ENCODE measurements at places on chromosomes 6 and 20.

- no peak for DNase-seq
Observed at GRCh38 chr6:79422666-79423065, 114.6 kb downstream of the LCA5 start.

- DNase-seq, result no peak
Observed at GRCh38 chr6:12890171-12890790, 173.7 kb downstream of the PHACTR1 start.

GRCh38 chr6:13554929-13555333 is 19.5 kb upstream of the SIRT5 start:
- no peak for DNase-seq

DNA sequence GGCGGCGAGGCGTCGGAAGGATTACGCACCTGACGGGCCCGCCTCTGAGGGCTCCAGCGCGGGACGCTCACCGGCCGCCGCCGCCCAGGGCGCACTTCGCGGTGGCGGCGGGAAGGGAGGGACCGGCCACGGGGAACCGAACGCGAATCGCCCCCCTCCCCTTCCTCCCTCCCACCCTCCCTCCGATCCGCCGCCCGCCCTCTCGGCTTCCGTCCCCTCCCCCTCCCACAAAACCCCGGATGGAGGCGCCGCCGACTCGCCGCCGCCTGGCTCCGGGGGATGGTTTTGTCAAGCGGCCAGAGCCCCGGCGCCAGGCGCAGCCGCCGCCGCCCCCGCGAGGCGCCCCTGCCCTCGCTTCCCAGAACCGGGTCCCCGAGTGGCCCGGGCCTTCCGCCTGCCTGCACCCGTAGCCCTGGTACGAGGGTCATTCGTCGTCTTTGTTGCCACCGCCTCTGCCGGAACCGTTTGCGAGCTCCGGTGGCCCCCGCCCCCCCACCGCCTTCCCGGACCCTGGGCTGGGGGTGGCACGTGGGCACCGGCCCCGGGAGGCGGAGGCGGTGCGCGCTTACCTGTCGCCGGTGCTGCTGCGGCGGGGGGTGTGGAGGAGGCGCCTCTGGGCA is 398 bp downstream of the ZBTB2 start:
- DNase-seq, result peak; percentile 69

- DNase-seq, result no peak
Observed at GRCh38 chr20:59184880-59185447, 21.3 kb downstream of the ZNF831 start.

GRCh38 chr6:84019141-84019841 is 14.3 kb upstream of the MRAP2 start:
- DNase-seq, result no peak

- DNase-seq, result no peak
Observed at GRCh38 chr6:2582268-2582667, 168.5 kb downstream of the MYLK4 start.

DNA sequence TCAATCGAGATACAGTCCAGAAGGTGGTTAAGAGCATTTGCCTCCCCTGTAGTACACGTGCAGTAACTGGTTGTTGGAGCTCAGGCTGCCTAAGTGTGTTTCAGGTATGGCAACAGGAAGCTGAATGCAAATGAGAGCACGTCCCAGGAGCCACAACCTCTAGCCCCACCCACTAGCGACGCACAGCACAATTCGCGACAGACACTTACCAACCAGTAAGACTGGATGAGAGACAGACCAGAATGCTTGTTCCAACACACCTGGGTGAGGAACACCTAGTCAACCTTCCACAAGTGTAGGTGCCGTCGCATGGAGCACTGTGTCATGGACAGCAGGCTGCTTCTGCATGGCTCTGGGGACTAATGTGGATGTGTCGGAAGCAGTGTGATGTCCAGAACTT is 7.2 kb upstream of the SERPINB1 start:
- DNase-seq, result no peak

- DNase-seq, result peak; percentile 27
Observed at GRCh38 chr6:169074526-169074925, 179.1 kb downstream of the THBS2 start.

DNA sequence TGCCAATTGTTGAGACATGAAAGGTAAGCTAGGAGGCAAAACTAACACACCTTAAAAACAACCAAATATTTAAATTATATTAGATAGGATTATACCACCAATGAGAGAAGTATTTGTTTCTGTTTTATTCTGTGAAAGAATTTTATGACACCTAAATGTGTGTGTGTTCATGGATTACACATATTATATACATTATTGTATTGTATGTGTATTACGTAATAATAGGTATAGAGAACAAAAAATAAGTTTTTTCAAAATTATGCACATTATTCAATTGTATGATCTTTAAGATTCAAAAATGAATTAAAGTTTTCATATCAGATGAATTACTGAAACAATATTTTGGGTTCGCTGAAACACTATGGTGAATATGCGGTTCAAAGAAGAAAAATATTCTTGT is 84.3 kb upstream of the FABP7 start:
- no peak for DNase-seq

- peak; percentile 2 for DNase-seq
Observed at GRCh38 chr6:39365281-39366074, 43.0 kb upstream of the KCNK16 start.

- DNase-seq, result no peak
Observed at GRCh38 chr20:43306837-43307236, 117.1 kb upstream of the PTPRT start.

DNA sequence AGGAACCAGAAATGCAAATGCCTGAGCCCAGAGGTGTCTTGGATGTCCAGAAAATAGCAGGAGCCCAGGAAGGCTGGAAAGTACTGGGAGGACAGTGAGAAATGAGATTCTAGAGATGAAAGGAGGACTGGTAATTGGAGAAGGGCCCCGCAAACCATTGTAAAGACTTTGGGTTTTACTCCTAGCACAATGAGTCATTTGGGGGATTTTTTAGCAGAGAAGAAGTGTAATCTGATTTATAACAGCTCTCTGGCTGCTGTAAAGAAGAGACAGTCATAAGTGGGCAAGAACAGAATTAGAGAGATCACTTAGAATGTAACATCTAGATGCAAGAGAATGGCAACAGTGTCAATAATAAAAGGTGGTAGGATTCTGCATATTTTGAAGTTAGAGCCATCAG is 40.2 kb downstream of the SLC35F1 start:
- DNase-seq, result no peak

- no peak for DNase-seq
Observed at GRCh38 chr6:43923376-43924221, 153.6 kb downstream of the VEGFA start.

DNA sequence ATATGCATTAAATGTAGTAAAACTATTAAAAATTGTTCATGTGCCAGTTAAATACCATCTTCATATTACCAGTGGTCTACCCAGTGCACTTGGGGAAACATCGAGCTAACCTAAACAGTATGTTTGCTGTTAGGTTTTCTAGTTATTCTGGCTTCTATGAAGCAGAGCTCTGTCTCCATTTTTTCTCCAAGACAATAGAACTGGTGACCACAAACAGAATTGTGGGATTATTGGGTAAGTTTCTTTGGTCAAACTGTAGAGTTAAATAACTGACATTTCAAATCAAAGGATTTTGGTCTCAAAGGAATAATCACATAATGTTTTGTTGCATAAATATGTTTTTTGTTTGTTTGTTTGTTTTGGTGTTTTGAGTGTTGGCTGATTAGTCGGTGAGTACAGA is 40.5 kb upstream of the EDN3 start:
- no peak for DNase-seq

DNA sequence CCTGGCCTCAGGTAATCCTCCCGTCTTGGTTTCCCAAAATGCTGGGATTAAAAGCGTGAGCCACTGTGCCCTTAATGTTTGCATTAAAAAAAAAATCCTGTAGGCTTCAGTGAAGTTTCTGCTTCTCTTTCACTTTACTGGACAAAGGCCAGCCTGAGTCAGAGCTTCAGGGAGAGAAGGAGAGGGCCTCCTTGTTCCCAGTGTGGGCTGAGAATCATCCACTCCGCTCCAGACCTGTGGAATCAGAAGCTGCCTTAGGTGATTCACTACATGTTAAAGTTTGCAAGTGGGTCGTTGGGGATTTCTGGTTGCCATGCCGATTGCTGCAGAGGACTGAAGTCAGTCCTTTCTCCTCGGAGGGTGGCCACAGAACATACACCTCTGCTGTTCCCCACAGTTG is 113.3 kb upstream of the EEF1E1 start:
- DNase-seq, result no peak

GRCh38 chr20:45873409-45874103 is 7.5 kb upstream of the ZSWIM1 start:
- DNase-seq, result peak; percentile 35

GRCh38 chr6:7758456-7758855 is 32.6 kb downstream of the BMP6 start:
- peak; percentile 69 for DNase-seq

DNA sequence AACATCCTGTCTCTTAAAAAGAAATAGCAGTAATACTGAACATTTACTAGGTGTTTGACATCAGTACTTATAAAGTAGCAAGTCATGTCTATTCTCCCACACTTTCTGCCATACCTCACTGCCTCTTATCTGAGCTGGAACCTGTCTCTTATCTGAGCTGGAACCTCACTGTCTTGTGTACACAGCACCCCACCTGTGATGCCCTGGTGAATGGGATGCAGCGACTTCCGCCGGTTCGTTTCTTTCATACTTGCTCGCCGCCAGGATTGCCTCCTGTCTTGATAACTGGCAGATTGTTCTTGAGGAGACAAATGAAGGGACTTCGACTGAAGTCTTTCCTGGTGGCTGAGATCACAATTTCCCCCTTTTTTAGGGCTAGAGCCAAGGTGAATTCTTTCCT is 2.9 kb downstream of the DSN1 start:
- no peak for DNase-seq

DNA sequence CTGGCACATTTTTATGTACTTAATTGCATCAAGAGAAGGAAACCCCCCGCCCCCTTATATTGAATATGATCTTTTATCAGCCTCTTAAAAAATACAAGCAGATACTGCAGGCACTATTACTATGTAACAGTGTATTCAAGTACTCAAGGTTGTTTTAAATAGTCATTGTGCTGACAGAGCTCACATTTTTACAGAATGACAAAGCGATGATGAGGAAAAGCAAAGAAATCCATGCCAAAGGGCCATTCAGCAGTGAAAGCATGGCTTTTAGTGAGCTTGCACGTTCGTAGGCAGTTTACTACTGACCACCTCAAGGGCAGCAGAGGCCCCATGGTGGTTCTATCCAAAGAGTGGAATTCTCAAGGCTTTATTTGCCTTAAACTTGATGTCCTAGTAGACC is 146.8 kb downstream of the RPS12 start:
- DNase-seq, result no peak

DNA sequence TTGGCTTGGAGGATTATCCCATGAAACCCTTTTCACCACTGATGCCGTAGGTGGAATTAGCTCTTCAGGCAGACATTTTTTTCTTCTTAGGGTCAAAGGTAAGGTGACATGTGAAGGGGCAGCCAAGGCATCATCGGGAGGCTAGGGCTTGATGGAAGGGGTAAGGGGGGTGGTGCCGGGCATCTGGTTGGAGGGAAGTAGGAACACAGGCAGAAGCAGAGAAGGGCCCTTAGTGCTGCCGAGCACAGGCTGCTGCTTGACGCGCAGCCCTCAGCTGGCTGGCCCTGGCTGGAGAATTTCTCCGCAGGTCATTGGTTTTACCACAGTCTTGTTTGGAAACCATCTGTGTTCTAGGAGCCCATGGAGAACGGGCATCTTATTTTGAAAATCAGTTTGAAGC is 54.7 kb downstream of the TRAF3IP2 start:
- no peak for DNase-seq

DNA sequence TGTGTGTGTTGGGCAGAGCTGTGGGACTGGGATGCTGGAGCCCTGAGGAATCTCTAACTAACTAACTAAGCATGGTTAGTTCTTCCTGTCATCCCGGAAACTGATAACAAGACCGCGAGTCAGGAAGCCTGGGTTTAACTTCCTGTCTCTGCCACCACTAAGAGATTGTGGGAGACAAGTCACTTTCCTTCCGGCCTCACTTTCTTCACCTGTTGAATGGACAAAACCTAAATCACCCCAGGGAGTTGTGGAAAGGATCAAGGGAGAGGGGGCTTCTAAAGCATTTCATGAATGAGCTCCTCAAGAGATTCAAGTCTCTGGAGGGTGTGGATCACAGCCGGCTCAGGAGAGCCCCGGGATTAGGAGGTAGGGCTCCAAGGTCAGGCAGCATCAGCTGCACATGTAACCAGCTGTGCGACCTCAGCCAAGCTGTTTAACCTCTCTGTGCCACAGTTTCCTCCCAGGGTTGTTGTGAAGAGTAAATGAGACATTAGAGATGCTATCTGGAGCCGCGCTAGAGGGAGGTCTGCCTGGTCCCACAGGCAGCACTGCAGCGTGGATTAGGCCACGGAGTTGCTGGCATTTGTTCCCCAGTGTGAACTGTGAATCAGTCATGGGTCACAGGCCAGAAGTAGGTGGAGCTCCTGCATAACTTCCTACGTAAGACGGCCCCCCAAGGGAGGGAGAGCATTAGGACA is 105.1 kb downstream of the TOX2 start:
- DNase-seq, result peak; percentile 55

DNA sequence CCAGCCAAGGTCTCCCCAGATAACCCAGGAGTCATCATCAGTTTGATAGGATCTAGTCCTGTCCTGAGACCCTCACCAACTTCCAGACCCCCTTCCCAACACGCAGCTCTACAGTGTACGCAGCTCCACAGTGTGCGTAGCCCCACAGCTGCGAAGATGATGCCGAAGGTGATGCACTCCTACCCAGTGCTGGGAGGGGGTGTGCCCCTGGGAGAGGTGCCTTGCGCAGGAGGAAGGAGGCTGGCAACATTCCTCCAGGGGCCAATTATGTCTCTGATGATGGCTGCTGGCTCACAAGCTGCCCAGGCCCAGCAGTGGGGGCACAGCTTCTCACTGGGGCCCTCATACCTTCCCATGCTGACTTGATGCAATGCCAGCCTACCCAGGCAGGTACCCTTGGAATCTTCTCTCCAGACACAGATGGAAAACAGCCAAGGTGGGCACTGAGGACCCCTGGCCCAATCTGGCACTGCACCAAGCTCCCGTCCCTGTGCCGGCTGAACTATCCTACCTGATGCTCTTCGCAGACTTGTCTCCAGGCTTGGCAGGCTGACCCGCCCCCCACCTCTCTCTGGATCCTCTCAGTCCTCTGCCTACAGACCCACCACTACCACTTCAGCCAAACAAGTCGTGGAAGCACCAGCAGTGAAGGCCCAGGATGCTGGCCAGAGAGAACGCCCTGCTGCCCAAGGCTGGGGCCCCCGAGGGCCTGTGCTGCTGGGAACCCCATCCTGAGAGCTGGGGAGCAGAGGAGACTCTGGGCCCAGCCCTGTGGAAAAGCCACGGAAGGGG is 1.4 kb downstream of the ZNF512B start:
- DNase-seq, result no peak

GRCh38 chr20:58655328-58656107 is 4.4 kb downstream of the STX16 start:
- no peak for DNase-seq

DNA sequence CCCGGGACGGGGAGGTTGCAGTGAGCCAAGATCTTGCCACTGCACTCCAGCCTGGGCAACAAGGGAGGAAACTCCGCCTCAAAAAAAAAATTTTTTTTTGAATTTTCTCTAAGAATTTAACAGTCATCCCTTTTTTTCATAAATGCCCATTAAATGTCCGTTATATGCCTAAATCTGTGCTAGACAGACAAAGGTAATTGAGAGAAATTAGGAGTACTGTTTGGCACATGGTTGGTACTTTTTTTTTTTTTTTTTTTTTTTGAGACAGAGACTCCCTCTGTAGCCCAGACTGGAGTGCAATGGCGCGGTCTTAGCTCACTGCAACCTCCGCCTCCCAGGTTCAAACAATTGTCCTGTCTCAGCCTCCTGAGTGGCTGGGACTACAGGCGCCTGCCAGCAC is 1.7 kb downstream of the PCMT1 start:
- DNase-seq, result no peak

GRCh38 chr6:123953920-123954319 is 150.3 kb downstream of the NKAIN2 start:
- no peak for DNase-seq
